ENCODE measurements at places on chromosomes 3 and 15. TPM values are rescaled to one million over a fixed set of nuclear protein-coding genes. Genes with fewer than 3 reads are reported as not detected.

The ALDH1A2 gene
- 30.8 TPM for total RNA-seq

The GPR156 gene
- total RNA-seq, result 1.6 TPM

The GNB5 gene
- total RNA-seq, result 36.0 TPM

The ZNF501 gene
- total RNA-seq, result 9.9 TPM

The FHIT gene
- total RNA-seq, result 3.2 TPM

The TRPM1 gene
- not detected for total RNA-seq

The C3orf70 gene
- total RNA-seq, result 4.7 TPM

The PDZRN3 gene
- total RNA-seq, result 3.4 TPM

The ANKRD63 gene
- total RNA-seq, result not detected

The ZNF774 gene
- total RNA-seq, result 1.9 TPM

The SLC51A gene
- total RNA-seq, result not detected

The TTC23 gene
- 45.3 TPM for total RNA-seq

The SH3GL3 gene
- 3.8 TPM for total RNA-seq

The CERS3 gene
- total RNA-seq, result not detected

The C3orf80 gene
- not detected for total RNA-seq
